B cell (primary cell): ENCODE measurements at places on chromosomes 13 and 19.
A peak's percentile ranks its signal among the peaks of the same experiment; 100 is the strongest.

- peak; percentile 77 for DNase-seq
These were observed 69.2 kb upstream of the TM9SF2 start for GRCh38 chr13:99431927-99432608.

DNA sequence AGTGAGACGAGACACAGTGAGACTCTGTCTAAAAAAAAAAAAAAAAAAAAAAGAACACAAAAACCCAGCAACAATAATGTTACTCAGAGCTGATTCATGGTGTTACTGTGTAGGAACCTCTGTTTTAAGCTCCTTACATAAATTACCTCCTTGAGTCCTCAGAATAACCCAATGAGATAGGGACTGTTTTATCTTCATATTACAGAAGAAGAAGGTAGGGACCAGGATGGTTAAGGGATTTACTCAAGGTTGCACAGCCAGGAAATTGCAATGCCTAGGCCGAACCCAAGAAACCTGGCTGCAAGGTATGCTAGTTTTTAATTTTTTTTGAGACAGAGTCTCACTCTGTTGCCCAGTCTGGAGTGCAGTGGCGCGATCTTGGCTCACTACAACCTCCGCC is 1.5 kb upstream of the DAND5 start:
- no peak for DNase-seq

DNA sequence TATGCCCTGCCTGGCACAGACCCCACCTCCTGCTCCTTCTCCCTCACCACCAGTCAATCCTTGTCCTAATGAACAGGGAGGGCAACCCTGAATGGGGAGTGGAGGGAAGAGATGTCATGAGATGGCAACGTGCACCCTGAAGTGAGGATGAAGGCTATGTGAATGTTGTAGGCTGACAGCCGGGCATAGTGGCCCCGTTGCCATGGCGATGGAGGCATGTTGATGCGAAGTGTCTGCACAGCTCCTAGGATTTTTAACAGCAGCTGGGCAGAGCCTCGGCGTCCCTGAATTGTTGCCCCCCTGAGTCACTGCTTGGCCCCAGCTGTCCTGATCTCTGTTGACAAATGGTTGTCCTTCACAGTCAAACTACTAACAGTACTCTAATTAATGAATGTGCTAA is 4.8 kb upstream of the ALOX5AP start:
- no peak for DNase-seq

DNA sequence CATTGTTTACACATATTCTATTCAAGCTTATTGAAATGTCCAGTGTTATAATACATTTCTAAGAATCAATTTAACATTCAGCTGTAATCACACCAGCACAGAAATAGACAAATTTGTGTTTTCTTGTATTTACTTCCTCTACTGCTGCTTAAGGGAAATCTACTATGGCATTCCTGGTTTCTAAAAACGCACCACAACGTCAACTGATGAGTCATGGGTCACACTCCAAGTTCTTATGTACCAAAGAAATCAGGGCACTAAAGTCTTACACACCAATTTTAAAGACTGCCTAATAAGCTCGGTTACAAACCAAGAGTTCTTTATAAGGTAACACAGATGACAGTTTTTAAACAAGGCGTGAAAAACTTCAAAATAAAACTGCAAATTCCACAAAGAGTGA is 13.2 kb downstream of the LNX2 start:
- no peak for DNase-seq

DNA sequence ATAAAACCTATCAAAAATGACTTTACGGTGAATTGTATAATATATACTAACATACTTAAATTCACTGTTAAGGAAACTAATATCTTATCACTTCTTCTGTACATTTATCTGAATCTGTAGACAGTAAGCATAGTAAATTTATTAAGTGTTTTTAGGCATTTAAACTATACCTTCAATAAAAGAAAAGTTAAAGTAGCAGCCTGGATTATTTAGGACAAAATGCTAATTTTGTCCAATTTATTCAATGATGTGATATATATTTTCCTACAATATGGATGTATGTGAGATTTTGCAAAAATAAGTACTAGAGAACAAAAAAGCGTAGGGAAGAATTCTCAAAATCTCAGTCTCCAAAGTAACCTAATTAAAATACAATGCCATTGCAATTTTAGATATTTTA is 299.9 kb downstream of the GPC5 start:
- DNase-seq = no peak

- no peak for DNase-seq
These were observed 133.0 kb downstream of the ATP11A start for GRCh38 chr13:112822851-112823250.
